Hippocampal formation (tissue), 2 donors: ENCODE measurements at places on chromosomes 1 and 21.

GRCh38 chr21:35423709-35424108 is 374.6 kb upstream of the RUNX1 start:
- DNase-seq, result no peak

DNA sequence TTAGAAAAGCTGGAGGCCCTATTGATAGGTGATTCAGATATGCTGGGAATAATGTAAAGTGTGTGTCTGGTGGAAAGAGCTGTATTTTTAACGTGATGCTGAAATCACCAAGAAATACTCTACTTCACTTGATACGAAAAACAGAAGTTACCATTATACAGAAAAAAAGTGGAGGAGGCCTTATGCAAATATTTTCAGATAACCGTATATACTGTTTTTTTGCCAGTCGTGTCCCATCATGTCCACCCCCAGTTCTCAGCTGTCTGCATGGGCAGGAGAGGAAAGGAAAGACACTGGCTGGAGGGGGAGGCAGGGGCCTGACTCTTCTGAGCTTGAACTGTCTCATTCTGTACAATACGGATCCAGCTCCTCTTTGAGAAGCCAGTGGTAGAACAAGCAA is 51.1 kb downstream of the KCNJ6 start:
- no peak for DNase-seq

GRCh38 chr21:42661688-42662429 is 8.4 kb downstream of the PDE9A start:
- DNase-seq, result no peak

DNA sequence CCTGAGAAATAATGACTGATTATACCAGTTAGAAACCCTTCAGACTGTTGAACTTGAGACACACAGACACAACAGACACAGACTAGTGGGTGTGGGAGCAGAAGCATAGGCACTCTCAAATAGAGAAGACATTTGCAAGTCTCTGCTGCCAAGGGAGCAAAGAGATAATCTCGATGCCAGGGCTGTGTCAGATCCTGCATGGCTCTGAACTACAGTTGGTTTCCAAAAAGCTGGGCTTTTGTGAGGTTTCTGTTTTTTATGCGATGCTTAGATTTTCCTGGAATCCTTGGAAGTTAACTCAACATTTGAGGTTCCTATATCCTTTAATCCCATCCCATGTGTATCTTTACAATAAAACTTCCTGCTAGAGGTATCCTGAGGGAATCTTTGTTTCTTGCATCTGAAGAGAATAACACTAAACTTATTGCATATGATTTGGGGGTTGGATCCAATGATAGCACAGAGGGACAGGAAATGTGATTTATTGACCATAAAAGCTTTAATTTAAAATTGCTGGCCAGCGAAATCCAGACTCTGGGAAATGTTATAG is 236.4 kb downstream of the SPATA17 start:
- DNase-seq, result no peak

- DNase-seq, result no peak
Observed at GRCh38 chr1:10299151-10299550, 88.8 kb downstream of the KIF1B start.

DNA sequence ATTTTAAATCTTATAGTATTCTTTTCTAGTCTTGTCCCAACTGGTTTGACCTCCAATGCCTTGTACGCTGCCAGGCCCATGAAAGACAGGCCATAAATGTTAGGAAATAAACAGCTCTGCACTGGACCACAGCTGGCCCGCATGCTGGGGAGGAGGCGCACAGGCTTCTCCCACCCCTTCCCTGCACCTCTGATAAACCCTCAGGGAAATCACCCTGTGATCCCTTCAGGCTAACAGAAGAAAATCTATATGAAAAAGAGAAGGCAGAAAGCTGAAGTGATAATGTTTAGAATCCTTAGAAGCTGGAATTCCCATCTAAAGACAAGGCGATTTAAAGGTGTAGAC is 41.5 kb downstream of the COLGALT2 start:
- no peak for DNase-seq

- DNase-seq, result no peak
Observed at GRCh38 chr1:88502886-88503285, 181.2 kb upstream of the PKN2 start.

DNA sequence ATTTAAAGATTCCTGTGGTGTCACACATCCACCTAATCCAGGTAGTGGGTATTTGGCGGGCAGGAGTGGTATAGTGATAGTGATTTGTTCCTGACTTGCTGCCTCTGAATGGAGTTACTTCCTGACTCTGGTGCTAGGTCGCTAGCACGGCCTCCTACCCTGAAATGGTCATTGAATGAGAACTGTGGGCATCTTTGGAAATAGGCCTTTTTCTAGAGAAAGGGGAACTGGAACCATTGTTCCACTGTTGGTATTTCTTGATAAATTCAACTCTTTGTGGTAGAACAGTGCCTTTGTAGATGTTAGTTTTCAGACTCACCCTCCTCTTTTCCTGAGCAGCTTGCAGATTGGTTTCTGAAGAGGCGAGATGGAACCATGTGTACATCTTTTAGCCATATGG is 1.5 kb downstream of the QSOX1 start:
- DNase-seq, result no peak

DNA sequence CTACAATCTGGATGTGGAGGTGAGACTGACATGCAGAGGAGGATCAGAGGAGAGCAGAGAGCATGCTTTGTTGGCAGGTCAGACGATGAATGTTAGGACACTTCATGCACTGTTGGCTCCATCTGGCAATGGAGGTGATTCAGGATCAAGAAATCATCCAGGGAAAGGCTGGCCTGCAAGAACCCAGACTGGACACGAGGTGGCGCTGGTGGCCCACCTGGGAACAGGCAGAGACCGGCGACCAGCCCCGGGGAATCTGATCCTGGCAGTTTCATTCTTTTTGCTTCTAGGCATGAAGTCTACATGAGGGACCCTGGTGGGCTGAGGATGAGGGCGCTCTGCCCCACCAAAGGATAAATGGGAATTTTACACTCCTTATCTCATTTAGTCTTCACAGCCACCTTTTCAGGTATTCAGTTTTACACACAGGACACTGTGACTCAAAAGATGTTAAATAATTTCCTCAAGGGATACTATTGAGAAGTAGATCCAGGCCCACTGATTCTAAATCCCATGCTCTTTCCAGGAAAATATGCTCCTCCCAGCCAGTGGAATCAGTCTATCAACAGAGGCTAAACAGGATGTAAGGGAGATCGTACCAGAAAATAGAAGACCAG is 26.2 kb upstream of the SCMH1 start:
- peak; percentile 67 for DNase-seq

DNA sequence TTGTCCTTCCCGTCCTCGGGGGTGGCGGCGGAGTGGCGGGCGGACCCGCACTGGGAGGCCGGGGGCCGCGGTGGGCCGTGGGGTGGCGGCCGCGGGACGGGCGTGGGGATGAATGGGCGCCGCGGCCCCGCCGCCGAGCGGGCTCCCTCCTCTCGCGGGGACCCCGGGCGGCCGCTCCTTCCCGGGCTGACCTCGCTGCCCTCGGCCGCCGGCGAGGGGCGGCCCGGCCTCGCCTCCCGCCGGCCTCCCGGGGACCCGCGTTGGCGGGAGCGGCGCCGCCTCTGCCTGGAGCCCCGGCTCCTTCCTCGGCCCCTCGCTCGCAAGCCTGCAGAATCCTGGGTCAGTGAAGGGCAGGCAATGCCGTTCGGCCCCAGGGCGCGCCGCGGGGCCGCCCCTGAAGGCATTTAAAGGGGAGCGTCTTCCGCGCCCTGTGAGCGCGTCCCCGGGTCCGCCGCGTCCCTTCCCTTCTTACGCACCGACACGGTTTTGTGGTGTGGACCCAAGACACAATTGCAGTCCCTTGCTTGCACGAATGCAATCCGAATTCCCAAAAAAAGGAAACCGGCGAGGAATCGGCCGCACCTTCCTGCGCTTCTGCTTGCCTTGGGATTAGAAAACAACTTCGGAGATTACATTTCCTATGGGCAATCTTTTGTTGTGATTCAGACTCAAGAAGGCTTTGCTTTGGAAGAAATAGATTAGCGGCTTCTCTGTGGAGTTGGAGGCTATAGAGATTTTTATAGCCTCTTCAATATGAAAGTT is 776 bp downstream of the ITSN1 start:
- DNase-seq, result peak; percentile 7

DNA sequence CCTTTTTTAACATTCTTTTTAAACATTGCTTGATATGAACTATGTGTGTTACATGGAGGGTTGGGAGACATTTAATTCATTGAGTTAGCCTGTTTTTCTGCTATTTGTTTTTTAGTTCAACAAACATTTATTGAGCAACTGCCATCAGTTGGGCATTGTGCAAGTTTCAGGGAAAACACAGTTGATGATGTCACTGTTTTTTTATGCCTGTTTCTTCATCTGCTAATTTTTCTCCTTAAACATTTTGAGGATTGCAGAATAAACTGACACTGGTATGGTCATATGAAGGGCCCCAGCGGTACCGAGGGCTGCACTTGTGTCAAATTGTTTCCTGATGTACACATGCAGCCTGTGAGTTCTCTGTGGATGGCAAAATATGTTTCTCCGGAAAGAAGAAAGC is 253.0 kb downstream of the FGGY start:
- DNase-seq, result no peak

DNA sequence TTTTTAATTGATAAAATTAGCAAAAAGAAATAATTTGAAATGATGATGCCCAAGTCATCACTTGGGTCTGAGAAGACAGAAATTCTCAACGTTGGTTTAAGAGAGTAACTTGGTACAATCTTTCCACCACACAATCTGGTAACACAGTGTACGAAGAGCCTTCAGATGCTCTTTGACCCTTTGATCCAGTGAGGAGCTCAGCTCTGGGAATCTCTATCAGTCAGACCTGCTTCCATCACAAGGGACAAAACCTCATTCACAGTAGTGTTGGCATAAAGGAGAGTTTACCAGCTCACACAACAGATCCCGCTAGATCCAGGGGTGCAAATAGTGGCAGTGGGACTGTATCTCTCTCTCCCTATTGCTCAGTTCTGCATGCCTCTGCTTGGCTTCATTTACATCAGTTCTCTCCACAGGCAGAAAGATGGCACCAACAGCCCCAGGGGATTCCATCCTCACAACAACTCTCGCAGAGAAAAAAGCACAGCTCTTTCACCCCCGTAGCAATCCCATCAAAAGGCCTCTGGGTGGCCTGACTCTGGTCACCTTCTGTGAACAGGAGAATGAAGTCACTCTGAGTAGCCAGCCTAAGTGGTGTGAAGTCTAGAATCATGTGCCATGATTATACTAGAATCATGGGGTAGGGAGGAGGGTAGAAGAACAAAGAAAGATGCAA is 119.7 kb downstream of the ZNF281 start:
- DNase-seq, result no peak

- DNase-seq, result peak; percentile 72
Observed at GRCh38 chr1:37811027-37811655, 3.1 kb upstream of the YRDC start.

GRCh38 chr1:203215573-203215972 is 13.9 kb downstream of the CHIT1 start:
- DNase-seq, result no peak

- DNase-seq, result no peak
Observed at GRCh38 chr1:201145132-201145531, 9.1 kb downstream of the TMEM9 start.

GRCh38 chr1:85850238-85850637 is 142.0 kb upstream of the ZNHIT6 start:
- DNase-seq, result no peak

GRCh38 chr1:246893191-246893939 is 38.4 kb downstream of the AHCTF1 start:
- DNase-seq, result no peak

GRCh38 chr1:148263128-148263905 is 111.2 kb upstream of the NBPF11 start:
- peak; percentile 8 for DNase-seq

DNA sequence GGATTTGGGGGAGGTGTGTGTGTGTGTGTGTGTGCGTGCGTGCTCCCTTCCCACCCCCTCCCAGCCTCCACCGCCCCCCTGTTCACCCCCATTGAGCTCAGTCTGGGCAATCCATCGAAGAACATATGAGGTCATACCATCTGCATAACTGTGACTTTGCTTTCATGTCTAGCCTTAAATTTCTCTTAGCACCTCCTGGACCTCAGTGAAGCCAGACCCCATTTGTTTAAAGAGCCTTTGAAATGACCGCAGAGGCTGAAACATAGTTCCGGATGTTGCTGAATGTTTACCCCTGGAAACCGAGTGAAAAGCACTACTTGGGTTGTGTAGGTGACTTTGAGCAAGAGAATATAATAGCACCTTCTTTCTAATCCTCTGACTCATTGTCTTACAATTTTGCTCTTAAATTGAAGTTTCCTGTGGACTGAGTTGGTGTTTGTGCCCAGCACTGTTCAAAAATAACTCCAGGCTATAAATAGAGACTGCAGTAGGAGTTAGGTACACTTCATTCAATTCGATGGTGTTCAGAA is 75.4 kb downstream of the UBE4B start:
- no peak for DNase-seq

GRCh38 chr1:212930986-212931678 is 19.2 kb upstream of the VASH2 start:
- DNase-seq, result no peak

DNA sequence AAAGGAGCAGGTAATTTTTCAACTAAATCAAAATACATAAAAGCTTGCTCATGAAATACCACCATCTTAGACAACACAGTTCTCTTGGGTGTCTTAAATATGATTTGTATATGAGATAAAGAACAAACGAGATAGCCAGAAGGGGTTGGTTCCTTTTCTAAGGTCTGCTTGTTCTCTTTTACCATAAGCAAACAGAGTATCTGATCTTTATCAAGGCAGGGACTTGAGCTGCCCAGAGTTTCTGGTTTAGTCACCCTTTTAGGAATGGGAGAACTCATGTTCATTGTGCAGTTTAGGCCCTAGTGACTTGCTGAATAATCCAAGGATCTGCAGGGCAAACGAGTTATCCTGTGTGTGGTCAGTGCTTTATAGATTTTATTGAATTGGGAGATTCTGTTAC is 3.0 kb upstream of the SUCO start:
- DNase-seq, result no peak

GRCh38 chr1:201348211-201348566 is 29.3 kb downstream of the TNNT2 start:
- DNase-seq, result no peak

DNA sequence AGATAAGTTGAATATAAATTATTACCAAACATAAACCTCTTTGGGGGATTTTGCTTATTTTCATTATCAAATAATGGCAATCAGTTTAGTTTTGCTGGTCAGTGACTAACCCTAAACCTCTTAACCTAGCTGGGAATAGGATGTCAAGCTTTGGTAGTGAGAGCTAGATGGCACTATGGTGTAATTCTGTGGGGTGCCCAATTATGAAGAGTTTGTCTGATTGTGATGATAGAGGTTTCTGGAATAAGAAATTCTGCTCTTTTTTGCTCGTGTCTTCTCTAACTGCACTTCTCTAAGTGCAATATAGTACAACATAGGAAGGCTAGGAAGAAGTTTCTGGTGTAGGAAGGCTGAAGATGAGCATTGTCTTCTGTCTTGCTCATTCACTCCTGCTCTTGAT is 59.8 kb downstream of the XCL1 start:
- no peak for DNase-seq

GRCh38 chr1:169390303-169390702 is 22.3 kb downstream of the BLZF1 start:
- DNase-seq, result no peak

- DNase-seq, result no peak
Observed at GRCh38 chr1:91541918-91542533, 41.4 kb downstream of the CDC7 start.
